ENCODE measurements at places on chromosomes 1 and 21.
A peak's percentile ranks its signal among the peaks of the same experiment; 100 is the strongest.

GRCh38 chr1:157438613-157439012, 113.7 kb downstream of the FCRL5 start:
- peak; percentile 15 for DNase-seq

DNA sequence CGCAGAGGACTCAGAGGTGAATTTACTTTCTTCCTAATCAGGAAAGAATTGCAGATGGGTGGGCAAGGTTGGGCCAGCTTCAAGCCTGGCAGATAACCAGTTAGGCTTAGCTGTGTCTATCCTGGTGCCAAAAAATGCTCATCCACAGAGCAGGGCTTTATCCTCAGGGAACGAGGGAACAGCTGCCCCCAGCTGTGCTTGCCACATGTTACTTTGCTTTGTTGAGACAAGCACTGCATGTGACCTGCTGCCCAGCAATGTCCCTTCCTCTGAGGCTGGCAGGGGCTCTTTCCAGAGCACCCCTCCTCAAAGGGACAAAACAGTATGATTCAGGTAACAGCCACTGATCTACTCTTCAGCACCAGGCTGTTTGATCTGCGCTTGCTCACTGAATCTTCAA, 505.1 kb upstream of the USP24 start:
- DNase-seq, result peak; percentile 66

DNA sequence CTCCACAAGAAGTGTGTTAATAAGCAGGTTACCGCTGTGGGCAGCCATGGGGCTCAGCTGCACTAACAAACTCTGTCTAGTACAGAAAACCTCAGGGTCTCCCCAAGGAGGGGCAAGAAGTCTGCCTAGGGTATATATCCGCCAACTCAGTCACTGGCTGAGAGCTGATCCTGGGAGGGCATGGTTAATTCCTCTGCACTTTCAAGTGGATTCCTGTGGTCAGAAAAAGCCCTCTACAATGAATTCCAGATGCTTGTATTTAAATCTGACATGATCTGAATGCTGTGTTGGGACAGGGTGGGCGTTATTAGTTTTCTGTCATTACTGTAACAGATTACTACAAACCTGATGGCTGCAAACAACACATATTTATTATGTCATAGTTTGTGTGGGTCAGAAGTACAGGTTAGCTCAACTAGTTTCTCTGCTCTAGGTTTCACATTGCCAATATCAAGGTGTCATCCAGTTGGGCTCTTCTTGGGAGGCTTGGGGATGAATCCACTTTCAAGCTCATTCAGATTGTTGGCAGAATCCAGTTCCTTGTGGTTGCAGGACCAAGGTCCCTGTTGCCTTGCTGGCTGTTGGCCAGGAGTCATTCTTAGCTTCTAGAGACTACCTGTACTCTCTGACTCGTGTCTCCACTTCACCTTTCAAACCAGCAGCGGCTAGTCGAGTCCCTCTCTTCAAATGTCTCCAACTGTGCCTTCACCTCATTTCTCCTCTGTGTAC, 8.0 kb upstream of the SELE start:
- peak; percentile 35 for DNase-seq

- peak; percentile 72 for DNase-seq
Measured at GRCh38 chr1:68112835-68113243, 62.4 kb upstream of the DIRAS3 start.

DNA sequence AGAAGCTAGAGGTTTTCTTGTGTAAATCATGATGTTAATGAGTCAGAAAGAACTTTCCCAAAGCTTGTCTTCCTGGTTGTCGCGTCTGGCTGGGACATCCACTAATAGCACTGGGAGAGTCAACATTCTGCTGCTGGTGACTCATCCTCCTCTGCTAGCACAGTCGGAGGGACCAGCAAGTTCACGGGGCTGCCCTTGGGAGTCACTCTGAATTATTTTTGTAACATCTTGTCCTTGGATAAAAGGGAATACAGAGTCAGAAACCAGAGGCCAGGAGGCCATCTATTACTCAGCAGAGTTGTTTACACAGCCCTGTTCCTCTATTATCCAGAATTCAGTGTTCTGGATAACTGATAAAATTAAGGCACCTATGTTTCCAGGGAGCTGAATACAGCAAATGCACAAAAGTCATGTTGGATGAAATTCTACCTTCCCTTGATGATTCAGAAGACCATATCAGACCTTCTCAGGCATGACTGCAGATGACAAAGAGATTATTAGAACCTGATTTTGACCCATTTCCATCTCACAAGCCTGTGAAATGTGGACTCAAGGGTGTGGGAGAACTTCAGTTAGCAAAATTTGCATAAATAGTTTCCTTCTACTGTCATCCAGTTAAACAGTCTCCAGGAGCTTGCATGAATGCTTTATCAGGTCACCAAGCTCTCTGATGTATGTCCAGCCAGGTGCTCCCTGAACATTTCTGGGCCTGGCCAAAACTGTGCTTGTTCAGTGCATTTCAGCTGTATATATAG, 68.1 kb downstream of the JAK1 start:
- peak; percentile 91 for DNase-seq

DNA sequence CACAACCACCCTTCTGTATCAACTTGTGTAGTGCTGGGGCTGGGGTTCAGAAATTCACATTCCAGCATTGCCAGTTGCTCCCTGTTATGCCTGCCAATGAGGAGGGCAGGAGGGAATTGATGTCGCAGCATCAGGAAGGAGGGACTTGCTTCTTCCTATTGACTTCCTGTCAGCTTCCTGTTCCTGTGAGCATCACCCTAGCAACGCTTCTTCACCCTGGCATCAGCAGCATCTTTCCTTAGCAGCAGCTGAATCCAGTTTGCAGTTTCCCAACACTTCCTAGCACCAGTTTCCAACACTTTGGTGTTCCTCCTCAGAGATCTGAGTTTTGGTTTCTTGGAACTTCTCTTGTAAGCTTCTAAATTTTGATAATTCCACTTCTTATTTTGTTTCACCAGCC, 8.9 kb upstream of the TRIM62 start:
- DNase-seq, result no peak

GRCh38 chr1:197363855-197364254, 95.8 kb downstream of the CRB1 start:
- no peak for DNase-seq
